ENCODE measurements at places on chromosomes 5 and 9. TPM values are rescaled to one million over a fixed set of nuclear protein-coding genes. Genes with fewer than 3 reads are reported as not detected.

Gene PDGFRB
- 21.6 TPM for total RNA-seq

Gene NRARP
- total RNA-seq = 2.2 TPM

Gene INSL4
- total RNA-seq = not detected

Gene CER1
- 0.31 TPM for total RNA-seq

Gene DMRT1
- 0.16 TPM for total RNA-seq

Gene LIFR
- 21.0 TPM for total RNA-seq

Gene TRIM7
- total RNA-seq = 0.81 TPM

Gene GPR150
- total RNA-seq = 0.15 TPM

Gene NHP2
- total RNA-seq = 228 TPM

Gene CDC20B
- 0.10 TPM for total RNA-seq

Gene ANAPC2
- total RNA-seq = 11.6 TPM

Gene SLC27A6
- total RNA-seq = 1.9 TPM

Gene DIPK1B
- 28.4 TPM for total RNA-seq

Gene ZMAT2
- total RNA-seq = 73.9 TPM

Gene CEP78
- total RNA-seq = 21.8 TPM

Gene PCDHB11
- 0.48 TPM for total RNA-seq

Gene ELAVL2
- total RNA-seq = 289 TPM

Gene PCDHA10
- total RNA-seq = 2.6 TPM

Gene CTNNA1
- 198 TPM for total RNA-seq

Gene MYORG
- 15.1 TPM for total RNA-seq

Gene PCDHGC3
- 61.5 TPM for total RNA-seq

Gene CHSY3
- total RNA-seq = 2.3 TPM

Gene TJP2
- 11.9 TPM for total RNA-seq

Gene AK1
- 38.3 TPM for total RNA-seq

Gene GRXCR2
- not detected for total RNA-seq

Gene PRR16
- total RNA-seq = 1.0 TPM

Gene PHF24
- total RNA-seq = 0.41 TPM

Gene PPP2R2B
- 69.7 TPM for total RNA-seq

Gene TEK
- 0.30 TPM for total RNA-seq

Gene ACTBL2
- total RNA-seq = 0.29 TPM

Gene SMIM33
- total RNA-seq = 0.17 TPM

Gene AGPAT2
- total RNA-seq = 6.3 TPM

Gene CAVIN4
- total RNA-seq = 0.92 TPM

Gene DNAJC18
- total RNA-seq = 19.2 TPM

Gene F2RL2
- 0.90 TPM for total RNA-seq

Gene CSF2
- not detected for total RNA-seq

Gene SLC36A2
- total RNA-seq = not detected
